ENCODE measurements at places on chromosomes 16 and 17.

- no peak for DNase-seq
Observed at GRCh38 chr17:49616601-49617131, 41.0 kb downstream of the NXPH3 start.

GRCh38 chr16:88892065-88892464 lies 25.6 kb upstream of the PABPN1L start:
- DNase-seq = no peak

DNA sequence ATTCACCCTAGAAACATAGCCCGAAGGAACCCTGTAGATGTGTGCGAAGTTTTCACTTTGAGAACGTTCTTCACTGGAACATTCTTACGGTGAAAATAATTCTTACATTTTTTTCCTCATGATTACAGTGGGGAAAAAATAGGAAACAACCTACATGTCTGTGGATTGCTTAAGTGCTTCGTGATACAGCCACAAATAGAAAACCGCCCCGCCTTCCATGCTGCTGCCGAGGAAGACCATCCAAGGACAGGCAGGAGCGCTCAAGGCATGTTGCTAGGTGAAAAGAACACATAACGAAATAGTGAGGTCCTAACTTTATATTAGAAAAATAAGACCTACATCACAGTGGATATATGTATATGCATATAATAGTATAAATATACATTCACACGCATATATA lies 78.8 kb downstream of the BMERB1 start:
- DNase-seq = no peak

GRCh38 chr16:83134638-83135037 lies 507.9 kb downstream of the CDH13 start:
- DNase-seq = no peak

- no peak for DNase-seq
Observed at GRCh38 chr17:67461228-67461780, 84.2 kb downstream of the PITPNC1 start.

GRCh38 chr17:37230633-37231032 lies 145.2 kb upstream of the C17orf78 start:
- DNase-seq = no peak

- DNase-seq = no peak
Observed at GRCh38 chr17:59688496-59688895, 18.7 kb downstream of the PTRH2 start.

- DNase-seq = no peak
Observed at GRCh38 chr17:77549726-77550366, 408.7 kb upstream of the TNRC6C start.
